ENCODE measurements at places on chromosomes 13 and 19.

- DNase-seq: no peak
These were observed 44.6 kb upstream of the LSM14A start for GRCh38 chr19:34127684-34128189.

DNA sequence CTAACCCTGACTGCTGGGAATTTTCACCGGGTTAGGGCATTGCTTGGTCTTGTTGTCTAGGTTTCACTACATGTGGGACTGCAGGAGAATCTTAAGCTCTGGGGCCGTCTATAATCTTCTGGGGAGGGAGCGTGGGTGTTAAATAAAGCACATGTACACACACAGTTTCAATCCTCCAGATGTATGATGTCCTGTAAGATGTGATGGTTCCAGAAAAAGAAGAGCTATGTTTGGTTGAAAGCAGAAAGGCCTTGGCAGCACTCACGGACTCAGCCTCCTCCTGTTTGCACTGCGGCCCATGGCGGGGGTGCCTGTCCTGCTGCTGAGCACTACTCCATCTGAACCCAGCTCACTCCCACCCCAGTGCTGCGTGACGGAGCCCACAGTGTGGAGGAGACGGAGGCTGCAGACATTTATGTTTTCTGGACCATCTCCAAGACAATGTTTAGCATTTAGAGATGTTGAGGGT lies 343.5 kb downstream of the TEX29 start:
- DNase-seq: no peak

GRCh38 chr19:2341244-2341751 lies 12.8 kb downstream of the SPPL2B start:
- no peak for DNase-seq

- DNase-seq: no peak
These were observed 230.7 kb upstream of the SPRY2 start for GRCh38 chr13:80571346-80572307.

DNA sequence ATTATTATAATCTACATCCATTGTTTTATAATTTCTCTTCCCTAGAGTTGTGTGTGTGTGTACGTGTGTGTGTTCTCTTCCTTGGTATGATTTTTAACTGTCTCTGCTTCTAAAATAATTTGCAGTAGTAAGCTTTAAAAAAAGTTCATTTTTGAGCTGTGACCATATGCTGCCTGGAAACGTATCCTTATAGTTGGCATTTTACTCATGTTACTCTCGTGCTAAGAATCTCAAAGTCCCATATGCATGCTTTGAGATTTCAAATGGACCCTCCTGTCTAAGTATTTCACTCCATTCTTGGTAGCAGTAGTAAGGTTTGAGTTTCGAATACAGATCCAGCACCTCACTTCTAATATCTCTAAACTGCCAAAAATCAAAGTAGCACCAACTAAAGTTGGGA lies 109.9 kb downstream of the RXFP2 start:
- no peak for DNase-seq

DNA sequence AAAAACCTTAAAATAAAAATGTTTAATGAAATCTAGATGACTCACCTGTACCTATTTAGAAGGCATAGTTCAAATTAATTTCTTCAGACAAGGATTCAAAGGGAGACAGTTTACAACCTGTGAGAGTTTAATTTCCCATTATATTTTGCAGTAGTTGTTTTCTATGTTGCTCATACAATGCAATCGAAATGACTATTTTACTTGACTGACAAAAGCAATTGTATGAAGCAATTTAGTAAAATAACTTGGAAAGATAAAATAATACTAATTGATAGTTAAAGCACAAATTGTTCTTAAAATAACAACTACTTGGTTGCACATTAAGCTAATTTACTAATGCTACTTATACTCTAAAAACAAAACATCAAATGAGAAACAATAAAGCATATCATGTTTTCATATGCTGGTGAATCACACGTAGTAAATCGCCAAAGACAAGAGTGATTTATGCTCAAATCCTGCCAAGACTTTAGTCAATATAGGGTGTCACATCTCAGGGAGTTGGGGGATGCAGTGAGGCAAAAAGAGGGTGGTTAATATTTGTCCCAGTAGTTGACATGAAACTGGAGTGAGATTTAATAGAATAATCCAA lies 6.4 kb downstream of the DACH1 start:
- DNase-seq: no peak

GRCh38 chr13:81017513-81018152 lies 676.7 kb upstream of the SPRY2 start:
- peak; percentile 32 for DNase-seq

DNA sequence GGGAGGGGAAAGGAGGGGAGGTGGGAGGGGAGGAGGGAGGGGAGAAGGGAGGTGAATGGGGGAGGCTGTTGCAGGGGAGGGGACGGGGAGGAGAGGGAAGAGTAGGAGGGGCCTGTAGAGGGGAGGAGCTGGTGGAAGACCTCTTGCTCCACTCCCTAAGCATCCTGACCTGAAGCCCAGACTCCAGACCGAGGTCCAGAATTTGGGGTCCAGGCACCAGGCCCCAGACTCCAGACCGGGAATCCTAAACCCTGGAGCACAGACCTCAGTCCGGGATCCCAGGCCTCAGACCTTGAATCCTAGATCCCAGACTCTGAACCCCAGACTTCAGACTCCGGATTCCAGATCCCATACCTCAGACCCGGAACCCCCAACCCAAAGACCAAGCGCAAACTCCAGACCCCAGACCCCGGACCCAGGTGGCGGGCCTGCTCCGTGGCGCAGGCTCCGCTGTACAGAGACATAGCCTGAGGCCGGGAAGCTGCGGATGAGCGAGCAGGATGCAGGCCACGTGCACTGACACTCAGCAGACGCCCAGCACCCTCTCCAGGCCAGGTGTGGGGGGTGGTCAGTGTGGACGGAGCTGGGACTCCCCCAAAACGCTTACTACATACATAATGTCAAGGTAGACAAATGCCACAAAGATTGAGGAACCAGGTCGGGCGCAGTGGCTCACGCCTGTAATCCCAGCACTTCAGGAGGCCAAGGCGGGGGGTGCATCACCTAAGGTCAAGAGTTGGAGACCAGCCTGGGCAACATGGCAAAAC lies 710 bp upstream of the BTBD2 start:
- no peak for DNase-seq

- DNase-seq: no peak
These were observed 152.0 kb upstream of the IRS2 start for GRCh38 chr13:109938255-109938936.

DNA sequence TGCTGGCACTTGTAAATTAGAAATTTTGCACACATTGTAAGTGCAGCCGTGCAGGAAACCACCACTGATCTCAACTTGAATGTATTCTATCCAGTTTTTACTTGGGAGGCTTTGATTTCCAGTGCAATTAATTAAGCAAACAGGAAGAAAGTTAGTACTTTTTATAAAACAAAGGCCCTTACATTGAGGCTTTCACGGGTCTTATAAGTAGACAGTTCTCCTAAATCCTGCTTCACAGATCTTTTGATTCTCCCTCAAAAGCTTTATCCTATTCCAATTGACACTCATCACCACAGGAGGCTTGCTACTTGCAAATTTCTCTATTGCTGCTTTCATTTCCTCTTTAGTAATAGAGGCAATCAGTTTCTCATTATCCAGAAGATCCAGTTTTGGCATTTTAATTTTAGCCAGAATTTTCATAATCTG lies 90.1 kb downstream of the ERCC5 start:
- no peak for DNase-seq

- no peak for DNase-seq
These were observed 1.2 kb downstream of the NDUFA13 start for GRCh38 chr19:19517235-19517619.

DNA sequence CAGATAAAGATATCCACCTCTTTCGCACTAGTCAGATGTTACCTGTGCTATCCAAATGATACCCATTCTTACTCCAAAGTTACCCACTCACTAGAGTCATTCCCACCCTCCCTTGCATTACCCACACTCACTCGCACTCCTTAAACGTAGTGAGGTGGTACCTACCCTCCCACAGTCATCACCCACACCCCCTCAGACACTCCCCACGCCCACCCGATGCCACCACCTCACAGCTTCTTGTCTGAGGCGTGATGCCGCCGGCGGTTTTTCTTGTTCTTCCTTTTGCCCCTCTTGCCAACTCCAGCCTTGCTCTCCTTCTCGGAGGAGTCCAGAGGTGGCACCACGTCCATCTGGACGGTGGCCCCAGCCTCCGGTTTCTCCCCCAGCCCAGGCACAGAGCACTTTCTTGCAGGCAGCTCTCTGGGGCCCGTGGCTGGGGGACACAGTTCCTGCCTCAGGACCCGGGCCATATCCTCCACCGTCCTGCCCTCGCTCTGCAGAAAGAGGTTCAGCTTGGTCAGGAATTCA lies 1.2 kb downstream of the PNMA8C start:
- DNase-seq: no peak
